Head of caudate nucleus (tissue), 42 donors: ENCODE measurements at places on chromosomes 5 and 9.

GRCh38 chr9:98687911-98688310, 20.8 kb downstream of the GABBR2 start:
- DNase-seq = no peak

GRCh38 chr9:3992924-3993323, 306.9 kb downstream of the GLIS3 start:
- no peak for DNase-seq

DNA sequence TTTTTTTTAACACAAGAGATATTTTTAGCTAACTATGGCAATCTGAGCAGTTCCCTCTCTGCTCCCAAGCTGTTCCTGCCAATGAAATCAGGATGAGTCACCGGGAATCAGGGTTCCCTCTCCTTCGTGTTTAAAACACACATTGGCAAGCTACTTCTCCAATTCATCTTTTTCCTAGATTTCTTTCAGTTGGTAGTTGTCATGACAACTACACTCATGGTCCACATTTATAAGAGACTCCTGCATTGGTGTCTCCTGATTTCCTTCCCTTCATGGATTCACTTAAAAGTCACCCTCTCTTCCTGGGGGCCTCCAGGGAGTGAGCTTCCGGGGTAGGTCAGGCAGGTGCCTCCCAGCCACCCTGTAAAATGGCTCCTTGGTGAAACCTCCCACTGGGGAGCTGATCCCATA, 72.3 kb upstream of the NIPAL4 start:
- peak; percentile 70 for DNase-seq

DNA sequence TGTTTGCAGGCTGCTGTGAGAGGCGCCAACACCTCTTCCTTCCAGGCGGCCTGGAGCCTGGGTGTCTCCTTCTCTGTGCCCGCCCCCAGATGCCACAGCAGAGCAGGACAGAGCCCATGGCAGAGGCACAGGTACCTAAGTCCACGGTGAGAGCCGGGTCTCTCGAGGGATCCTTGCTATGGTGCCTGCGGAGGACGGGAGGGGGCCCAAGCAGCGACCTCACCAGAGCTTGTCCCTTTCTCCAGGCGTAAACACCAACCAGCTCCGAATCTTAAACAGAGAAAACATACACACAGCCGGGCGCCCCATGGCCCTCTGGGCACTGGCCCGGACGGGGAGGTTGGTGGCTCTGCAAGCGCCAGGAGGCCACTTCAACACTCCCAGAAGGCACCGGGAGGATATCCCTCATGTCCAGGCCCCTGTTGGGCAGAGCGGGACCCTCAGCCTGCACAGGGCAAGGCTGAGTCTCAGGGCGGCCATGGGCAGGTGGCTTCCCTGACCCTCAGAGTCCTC, 11.8 kb downstream of the CCDC187 start:
- no peak for DNase-seq

DNA sequence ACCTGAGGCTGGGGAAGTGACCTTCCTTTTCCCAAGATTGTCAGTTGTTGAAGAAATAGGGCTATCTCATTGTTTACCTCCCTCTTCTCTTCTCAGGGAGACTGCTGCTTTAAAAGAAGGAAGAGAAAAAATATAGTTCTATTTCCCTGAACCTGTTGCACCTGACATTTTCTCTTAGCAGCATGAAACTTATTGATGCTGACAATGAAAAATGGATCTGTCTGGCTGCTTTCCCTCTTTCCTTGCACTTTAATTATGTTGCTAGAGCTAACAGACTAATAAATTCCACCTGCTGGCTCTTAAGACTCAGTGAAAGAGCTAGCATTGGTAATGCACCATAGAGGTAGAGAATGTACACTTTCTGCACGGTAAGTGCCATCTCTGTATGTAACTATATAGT, 6.2 kb upstream of the CKMT2 start:
- DNase-seq = no peak

GRCh38 chr9:107587191-107587963, 97.8 kb upstream of the KLF4 start:
- DNase-seq = no peak

- no peak for DNase-seq
These were observed 22.4 kb downstream of the FNBP1 start for GRCh38 chr9:130020618-130021017.

DNA sequence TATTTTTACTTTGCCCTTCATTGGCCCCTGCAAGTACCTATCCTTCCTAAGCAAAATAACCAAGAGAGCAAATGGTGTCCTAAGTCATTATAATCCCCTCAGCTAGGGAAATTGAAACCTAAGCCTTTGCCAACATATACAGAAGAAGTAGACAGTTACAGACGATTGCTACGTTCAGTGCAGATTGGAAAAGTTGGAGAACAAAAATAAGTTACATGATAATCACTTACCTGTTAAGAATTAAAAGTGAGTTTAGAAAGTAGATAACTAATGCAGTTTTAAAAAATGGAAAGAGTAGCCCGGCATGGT, 244.8 kb downstream of the MPDZ start:
- no peak for DNase-seq

- no peak for DNase-seq
These were observed 605.9 kb upstream of the KLF4 start for GRCh38 chr9:108095496-108095895.

GRCh38 chr9:22238809-22239684, 207.6 kb upstream of the DMRTA1 start:
- no peak for DNase-seq

DNA sequence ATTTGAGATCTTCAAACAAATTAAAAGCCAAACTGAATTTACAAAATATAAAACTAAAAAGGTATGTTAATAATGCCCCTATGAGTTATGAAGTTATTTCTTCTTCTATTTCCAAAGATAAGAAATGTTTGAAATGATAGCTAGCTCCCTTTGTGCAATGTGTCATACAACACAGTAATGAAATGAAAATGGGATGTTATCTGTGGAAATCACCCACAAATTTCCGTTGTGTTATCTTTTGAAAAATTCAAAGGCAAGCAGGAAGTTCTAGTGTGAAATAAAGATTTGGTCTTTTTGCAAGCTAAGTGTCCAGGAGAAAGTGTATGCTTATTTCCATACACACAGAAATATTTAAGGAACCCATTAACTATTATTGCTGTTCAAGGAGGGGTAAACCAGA, 375.3 kb upstream of the PRR16 start:
- no peak for DNase-seq

DNA sequence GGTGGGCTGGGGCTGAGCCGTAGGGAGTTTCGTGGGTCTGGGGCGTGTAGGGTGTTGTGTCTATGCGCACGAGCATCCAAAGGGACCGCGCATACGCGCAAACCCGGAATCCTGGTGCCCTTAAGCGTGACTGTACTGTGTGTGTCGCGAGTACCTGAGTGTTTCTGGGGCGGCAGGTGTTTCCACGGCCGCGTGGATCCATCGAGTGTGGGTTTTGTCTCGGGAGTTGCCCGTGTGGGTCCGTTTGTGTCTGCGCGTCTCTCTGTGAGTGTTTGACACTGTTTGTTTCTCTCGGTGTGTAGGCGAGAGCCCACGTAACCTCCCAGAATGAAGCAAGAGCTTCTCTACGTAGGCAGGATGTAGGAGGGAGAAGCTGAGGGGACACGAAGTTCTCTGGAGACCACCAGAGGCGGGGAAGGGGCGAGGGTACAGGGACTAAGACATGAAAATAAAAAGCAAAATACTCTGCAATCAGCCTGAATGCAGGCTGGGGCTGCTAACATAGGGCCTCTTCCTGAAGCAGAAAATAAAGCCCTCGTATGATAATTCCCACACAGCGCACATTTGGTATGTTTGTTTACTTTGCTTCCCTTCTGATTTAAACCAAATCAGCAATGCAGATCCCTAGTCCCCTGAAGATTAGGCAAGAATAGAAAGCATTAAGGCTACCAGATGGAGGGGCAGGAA, 588 bp upstream of the BRINP1 start:
- DNase-seq = peak; percentile 58

DNA sequence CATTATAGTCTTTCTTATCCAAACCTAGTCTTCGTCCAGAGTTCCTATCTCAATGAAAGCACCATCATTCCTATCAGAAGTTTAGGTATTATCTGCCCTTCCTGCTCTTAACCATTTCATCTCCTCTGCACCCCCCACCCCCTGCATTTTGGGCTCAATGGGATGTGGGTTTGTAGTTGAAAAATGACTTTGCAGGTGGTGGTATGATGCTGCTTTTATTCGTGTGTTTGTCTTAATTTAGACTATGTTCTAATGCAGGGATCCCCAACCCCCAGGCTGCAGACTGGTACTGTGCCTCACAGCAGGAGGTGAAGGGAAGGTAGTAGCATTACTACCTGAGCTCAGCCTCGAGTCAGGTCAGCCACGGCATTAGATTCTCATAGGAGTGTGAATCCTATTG, 49.4 kb upstream of the ZNF608 start:
- no peak for DNase-seq

- no peak for DNase-seq
These were observed 23.6 kb upstream of the CAST start for GRCh38 chr5:96638561-96638960.

GRCh38 chr9:110188991-110189390, 19.0 kb downstream of the C9orf152 start:
- DNase-seq = no peak

- DNase-seq = no peak
These were observed 6.9 kb downstream of the RHOBTB3 start for GRCh38 chr5:95738072-95738471.

GRCh38 chr9:13529321-13530104, 250.0 kb upstream of the MPDZ start:
- DNase-seq = no peak

GRCh38 chr5:57174890-57175510, 1.1 kb downstream of the GPBP1 start:
- no peak for DNase-seq

GRCh38 chr9:96574455-96574854, 45.2 kb downstream of the CDC14B start:
- no peak for DNase-seq

- no peak for DNase-seq
These were observed 986.5 kb upstream of the WWC1 start for GRCh38 chr5:167304834-167305469.

DNA sequence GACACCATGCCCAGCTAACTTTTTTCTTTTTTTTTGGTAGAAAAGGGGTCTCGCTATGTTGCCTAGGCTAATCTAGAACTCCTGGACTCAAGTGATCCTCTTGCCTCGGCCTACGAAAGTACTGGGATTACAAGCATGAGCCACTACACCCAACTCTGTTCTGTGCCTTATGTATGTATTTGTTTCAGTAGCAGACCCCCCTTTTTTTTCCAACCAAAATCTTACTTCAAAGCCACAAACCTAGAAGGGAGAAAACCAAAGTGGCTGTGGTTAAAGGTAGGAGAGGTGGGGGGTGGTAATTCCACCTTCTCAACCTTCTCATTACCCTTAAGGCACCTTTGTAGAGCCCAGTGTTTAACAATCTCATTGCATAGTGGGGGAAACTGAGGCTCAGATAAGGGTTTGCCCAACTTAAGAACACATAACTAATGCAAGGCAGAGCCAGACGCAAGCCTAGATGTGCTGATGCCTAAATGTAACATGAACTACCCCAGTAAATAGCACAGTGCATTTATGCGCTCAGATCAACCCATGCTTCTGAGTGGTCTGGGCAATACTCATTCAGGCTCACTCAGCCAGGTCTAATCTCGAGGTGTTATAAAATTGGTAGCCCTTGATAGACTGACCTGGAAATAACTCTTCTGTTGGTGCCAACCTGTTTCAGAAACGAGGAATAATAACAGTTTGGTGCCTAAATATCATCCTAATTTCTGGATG, 33.0 kb downstream of the ITK start:
- no peak for DNase-seq

DNA sequence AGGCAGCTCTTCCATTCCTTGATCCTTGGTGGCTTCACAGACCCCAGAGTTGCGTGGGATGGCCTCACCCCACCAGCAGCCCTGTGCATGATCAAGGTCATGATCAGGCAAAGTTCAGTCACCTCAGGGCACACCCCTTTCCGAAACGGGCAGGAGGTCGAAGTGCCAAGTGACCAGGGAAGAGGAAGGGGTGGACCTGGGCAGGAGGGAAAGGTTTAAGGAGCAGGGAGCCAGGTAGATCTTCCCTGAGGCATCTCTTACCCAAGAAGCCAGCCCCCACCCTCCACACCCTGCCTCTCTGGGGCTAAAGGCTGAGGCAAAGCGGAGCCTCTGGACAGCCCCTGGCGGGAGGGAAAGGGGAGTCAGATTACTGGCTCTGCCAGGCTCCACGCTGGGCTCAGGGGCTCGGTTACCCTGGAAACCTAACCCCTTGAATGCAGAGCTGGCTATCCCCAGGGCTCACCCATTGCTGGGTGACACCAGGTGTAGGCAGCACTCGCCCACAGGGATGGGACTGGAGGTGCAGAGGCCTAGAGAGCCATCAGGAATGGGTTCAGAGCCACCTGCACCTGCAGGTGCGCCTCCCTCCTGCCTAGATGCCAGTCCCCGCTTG, 3.6 kb downstream of the MGAT4B start:
- DNase-seq = no peak

- DNase-seq = no peak
These were observed 158.0 kb upstream of the DMRTA1 start for GRCh38 chr9:22288661-22289060.

GRCh38 chr5:131684595-131684994, 49.6 kb upstream of the RAPGEF6 start:
- no peak for DNase-seq

- no peak for DNase-seq
These were observed 222.9 kb upstream of the FTMT start for GRCh38 chr5:121628783-121629182.

DNA sequence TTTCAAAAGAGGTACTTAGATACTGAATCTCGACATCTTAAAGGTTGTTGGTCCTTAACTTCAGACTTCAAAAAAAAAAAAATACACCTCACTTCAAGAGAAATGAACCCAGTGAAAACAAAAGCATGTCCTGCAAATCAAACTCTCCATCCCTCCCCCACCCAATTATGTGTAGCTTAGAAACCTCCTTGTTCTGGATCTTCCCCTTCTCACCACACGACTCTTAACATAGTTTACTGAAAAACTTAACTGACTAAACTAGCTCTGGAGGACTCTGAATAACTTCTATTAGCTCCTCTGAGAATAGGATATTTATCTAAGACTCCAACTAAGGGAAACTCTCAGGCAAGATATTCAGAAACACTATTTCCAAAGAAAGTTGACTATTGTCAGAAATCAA, 48.7 kb upstream of the HK3 start:
- no peak for DNase-seq

DNA sequence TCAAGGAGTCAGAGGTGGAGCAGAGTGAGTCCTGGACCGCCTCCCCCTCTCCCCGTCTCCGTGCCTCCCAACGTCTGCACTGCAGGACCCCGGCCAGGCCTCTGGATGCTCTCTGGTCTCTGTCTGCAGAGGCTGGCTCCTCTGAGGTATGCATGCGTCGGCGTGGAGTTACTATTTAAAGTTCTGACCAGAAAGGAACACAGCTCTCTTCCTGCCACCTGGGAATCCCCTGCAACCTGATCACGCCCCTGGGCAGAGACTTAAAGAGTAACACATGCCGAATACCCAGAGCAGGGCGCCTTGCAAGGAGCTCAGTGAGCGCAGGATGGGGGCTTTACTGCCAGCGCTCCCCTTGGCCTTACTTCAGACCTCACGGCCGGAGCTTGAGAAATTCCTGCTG, 16.0 kb downstream of the ANXA6 start:
- no peak for DNase-seq

DNA sequence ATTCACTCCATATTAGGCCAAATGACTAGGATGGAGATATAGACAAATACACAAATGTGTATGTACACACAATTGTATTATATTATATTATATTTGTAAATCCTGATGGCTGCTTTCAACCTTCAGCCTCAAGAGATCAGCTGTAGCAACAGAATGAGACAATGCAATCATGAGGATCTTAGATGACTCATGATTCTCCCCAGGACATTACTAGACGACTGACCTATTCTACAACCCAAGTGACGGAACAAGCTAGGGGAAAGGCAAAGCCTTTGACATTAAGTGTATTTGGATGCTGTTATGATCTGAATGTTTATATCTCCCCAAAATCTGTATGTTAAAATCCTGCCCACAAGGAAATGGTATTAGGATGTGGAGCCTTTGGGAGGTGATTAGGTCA, 66.5 kb downstream of the COX7C start:
- DNase-seq = no peak
